ENCODE measurements at places on chromosomes 6 and 20.

DNA sequence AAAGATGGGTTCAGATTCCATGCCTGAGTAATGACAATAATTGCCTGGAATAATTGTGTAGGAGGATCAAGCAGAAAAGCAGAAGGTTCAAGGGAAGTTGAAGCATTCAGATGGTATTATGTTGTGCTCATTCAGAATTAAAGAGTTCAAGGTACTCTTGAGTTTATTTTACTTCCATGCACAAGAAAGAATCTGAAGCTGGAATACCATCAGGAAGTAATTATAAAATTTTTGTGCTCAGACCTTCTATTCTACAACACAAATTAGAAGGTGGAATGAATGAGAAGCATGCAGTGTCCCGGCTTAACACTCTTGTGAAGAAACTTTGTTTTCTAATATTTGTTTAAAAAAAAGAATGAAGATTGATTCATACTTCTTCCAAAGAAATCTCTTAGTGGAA lies 139.4 kb upstream of the ENPP5 start:
- no peak for DNase-seq

GRCh38 chr20:53795170-53795569 lies 201.5 kb upstream of the ZNF217 start:
- DNase-seq, result no peak

- DNase-seq, result no peak
Measured at GRCh38 chr6:116090251-116090650, 10.4 kb upstream of the NT5DC1 start.

DNA sequence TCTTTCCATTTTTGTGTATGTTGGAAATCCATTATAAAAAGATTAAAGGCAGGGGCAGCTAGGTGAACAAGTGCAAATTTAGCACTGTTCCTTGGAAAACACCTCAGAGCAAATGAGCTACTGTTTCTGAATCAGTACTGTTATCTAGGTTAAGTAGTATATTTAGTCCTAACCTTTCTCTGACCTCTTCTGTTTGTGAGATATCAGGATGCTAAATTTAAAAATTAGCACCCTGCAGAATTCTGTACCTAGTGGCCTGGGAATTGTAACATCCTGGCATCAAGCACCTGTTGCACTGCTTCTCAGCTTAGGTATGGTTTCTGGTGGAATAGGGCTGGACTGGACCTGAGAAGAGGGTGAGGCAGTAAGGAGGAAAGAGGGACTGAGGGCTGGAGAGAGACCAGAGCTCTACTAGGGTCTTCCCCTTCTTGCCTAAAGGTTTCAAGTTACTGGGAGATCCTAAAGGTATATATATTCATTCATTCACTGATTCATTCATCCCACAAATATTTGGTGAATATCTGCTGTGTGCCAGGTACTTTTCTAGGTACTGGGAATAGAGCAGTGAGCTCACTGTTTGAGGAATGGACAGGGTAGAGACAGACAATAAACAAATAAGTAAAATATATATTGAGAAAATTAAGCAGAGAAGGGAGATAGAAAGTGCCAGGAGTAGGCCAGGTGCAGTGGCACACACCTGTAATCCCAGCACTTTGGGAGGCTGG lies 5.2 kb downstream of the ZNF76 start:
- DNase-seq, result no peak

DNA sequence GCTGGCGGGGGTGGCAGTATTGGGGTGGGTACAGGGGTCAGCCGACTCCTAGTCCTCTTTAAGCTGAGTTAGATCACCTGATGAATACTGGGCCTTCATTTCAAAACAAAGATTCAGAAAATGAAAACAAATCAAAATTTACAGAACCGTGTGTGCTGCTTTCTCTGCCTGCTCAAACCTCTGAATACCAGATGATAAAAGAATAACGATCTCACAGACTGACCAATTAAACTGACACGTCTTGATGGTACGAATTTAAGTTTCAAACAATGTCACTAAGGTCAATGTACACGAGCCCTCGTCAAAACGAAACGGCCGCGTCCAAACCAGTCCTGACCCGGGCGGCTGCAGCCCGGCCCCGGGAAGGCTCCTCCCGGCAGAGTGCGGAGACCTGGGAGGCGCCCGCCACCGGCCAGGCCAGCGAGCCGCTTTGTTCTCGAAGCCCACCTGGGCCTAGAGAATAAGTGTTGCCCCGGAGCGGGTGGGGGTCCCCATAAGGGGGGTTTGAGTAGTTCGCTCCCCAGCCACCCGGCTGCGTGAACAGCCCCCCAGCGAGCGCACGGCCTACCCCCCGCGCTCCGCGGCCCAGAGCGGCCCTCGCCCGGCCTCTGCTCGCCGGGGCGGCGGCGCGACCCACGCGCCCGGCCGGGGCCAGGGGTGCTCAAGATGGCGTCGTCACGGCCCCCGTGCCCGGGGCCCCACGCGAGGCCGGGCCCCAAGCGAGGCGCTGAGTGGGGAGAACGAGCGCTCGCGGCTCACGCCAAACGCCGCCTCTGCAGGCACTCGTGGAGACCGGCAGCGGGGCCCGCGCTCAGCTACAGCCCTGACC lies 728 bp downstream of the PSMA7 start:
- DNase-seq, result no peak

DNA sequence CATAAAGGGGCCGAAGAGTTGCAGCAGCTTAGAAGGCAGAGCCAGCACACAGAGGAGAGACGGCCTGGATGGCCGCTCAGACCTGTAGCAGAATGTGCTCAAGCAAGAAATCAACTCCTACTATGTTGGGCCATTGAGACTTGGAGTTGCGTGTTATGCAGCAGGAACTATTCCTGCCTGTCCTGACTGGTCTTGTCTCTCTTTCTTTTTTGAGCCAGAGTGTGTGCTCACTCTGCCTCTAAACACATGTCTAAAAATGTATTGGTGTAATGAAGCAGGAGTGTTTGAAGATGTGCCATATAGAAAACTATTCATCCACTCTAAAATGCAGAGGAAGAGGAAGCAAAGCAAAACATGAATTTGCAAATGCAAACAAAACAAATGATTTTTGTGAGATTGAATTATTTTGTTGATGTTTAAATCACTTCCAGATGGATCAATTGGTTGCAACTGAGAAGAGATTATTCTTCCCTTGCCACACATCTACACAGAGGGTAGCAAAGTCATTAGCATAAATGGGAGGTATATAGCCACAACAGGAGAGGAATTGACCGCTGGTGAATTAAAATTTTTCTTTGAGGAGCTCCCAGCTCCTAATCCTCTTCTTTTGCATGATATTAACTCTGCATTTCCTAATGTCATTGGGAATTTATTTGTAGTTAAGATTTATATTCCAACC lies 20.4 kb upstream of the SYNJ2 start:
- no peak for DNase-seq

- DNase-seq, result no peak
Measured at GRCh38 chr20:36441027-36441414, 100.3 kb upstream of the MYL9 start.

All from GM18507 (cell line).